Gastroesophageal sphincter (tissue), 4 donors: ENCODE measurements at places on chromosomes 12 and 14.

DNA sequence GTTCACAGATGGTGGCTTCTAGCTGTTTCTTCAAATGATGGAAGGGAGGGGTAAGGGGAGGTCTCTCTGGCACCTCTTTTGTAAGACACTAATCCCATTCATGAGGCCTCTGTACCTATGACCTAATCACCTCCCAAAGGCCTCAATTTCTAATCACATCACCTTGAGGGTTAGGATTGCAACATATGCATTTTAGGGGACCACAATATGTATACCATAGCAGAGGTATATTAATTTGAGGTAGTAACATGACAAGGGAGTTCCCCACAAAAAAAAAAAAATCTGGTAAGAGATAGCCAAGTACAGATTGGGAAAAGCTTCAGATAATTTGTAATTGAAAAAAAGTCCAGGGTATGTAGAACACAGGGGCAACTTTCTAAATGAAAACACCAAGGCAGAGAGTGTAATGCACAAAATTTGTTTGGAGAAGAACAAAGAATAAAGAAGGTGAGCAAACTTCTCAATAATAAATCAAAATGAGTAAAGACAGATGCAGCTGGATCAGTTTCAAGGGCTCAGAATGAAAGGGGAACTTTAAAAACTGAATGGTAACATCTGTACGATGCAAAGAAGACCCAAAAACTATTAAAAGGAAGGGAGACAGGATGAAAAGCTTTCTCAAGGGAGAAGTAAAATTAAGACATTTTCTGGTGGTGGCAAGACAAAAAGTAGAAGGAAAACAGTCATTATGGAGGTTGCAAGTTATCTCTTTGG lies 125.5 kb upstream of the DCN start:
- no peak for ATAC-seq

- ATAC-seq = no peak
These were observed 376.4 kb downstream of the DIO2 start for GRCh38 chr14:79834868-79835267.

GRCh38 chr14:101442451-101442850 lies 118.8 kb upstream of the DIO3 start:
- no peak for ATAC-seq

DNA sequence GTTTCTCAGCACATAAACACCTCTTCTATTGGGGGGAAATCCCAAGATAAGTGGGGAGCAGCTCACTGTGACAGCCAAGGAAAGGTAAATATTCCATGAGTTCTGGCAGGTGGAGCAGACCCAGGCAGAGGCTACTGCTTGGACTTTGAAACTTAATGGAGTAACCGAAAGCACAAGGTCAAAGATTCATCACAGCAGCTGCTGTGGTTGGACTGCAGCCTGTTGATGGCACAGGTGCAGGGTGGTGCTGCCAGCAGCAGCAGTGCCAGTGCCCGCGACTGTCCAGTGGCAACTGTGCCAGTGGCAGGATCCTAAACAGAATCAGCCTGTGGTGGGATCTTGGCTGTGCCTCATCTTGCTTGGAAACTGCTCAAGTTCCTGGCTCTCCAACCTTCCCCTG lies 81.4 kb upstream of the ARID2 start:
- ATAC-seq = no peak

- no peak for ATAC-seq
These were observed 437.4 kb downstream of the RMST start for GRCh38 chr12:97899956-97900355.

DNA sequence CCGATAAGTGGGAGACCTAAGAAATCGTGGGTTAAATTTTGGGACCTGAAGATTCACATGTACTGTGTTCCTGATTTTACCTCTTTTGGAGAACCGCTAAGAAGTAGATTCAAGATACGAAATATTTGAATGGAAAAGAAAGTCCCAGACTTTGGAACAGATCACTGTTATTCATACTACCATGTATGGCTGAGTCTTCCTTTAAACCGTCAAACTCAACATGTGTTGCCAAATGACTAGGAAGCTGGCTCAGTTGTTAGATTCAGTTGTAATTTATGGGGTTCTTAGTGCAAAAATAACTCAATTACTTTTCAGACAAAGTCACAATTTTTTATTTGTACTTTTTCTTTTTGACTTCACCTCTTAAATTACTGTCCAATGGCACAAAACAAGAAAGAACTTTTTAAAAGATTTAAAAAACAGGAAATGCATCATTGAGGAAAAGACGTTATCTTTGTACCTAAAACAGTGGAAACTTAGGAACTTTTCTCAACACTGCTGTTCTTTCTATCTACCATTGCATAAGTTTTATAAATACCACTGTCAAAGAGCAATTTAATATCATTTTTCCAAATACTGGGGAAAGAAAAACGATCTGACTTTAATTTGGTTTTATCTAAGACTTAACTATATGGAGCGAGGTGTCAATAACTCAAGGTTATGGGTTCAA lies 15.7 kb downstream of the RERG start:
- peak; percentile 57 for ATAC-seq

DNA sequence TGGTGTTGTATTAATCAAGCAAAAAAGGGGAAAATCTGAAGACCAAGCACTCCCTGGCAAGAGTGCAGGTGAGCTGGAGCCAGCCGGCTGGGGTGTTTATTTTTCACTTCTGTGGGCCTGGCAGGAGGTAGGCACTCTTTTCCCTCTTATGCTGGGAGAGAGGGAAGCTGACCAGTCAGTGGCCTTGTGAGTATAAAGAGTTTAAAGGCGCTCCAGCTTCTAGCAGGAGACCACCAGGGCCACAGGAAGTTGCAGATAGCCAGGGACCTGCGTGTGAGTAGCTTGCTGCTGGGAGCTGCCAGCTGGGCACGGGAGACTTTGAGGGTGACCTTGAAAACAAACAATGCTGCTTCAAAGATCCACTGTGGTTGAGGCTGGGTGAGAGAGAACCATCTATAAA lies 217.4 kb upstream of the PWP1 start:
- ATAC-seq = no peak
